ENCODE measurements at places on chromosomes 6 and 20.

DNA sequence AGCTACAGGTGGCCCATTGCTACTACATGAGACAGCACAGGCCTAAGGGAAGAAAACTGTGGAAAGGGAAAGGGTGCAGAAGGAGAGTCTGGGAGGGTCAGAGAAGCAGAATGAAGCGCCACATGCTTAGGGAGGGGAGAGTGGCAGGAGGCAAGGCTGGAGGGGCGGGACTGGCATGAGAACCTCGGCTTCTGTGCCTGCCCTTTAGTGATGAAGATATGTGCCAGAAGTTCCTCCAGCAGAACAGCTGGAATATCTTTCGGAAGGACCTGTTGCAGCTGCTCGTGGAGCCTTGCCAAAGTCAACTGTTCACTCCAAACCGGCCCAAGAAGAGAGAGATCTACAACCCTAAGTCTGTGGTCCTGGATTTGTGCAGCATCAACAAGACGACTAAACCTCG lies 61.8 kb downstream of the CNBD2 start:
- DNase-seq = no peak

GRCh38 chr6:14739827-14740226 lies 506.0 kb upstream of the JARID2 start:
- no peak for DNase-seq

DNA sequence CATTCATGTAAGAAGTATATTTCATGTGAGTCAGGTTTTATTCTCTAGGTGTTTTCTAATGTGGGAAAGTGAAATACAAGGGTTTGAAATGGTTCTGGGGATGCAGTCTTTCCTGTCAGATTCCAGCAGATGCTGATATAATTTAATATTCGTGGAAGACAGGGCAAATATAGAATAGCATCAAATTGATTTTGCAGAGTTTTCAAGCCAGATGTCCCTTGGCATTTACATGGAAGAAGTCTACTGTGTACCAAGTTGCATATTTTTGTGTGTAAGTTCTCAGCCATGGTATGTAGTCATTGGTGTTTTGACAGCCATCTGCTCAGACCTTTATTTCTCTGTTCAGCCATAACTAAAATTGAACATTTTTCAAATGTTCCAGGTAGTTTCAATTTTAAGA lies 143.7 kb downstream of the LAMA2 start:
- DNase-seq = no peak

GRCh38 chr6:24356310-24356973 lies 1.4 kb downstream of the DCDC2 start:
- DNase-seq = no peak

- no peak for DNase-seq
Measured at GRCh38 chr6:60670036-60670435, 1616.0 kb downstream of the KHDRBS2 start.
